ENCODE measurements at places on chromosomes 11 and 22.

GRCh38 chr22:46240506-46240905, 9.6 kb downstream of the CDPF1 start:
- no peak for DNase-seq

- DNase-seq = no peak
Observed at GRCh38 chr11:72528121-72528520, 93.8 kb upstream of the CLPB start.

- no peak for DNase-seq
Observed at GRCh38 chr22:32617271-32617670, 142.7 kb downstream of the FBXO7 start.

- DNase-seq = no peak
Observed at GRCh38 chr11:85483861-85484260, 143.3 kb downstream of the DLG2 start.

GRCh38 chr11:2143799-2144543, 4.8 kb upstream of the IGF2 start:
- no peak for DNase-seq

GRCh38 chr22:35627267-35628041, 10.3 kb upstream of the MB start:
- DNase-seq = peak; percentile 31

DNA sequence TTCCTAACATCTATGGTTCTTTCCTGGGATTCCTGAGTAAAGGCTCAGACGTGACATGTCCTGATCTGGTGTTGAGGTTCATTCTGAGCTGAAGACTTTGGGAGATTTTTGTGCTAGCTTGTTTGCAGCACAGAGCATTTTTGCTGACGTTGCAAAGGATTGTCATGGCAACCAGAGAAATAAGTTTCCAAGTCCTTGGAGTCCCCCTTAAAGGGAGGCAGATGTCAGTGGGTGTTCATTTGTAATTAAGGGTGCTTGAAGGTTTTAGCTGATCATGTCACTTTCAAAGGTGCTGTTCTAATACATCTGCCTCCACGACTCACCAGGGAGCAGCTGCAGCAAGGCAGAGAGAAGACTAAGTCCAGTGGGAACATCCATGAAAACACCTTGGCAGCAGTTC, 5.4 kb upstream of the SYN3 start:
- DNase-seq = no peak

GRCh38 chr11:96390488-96390792, 627 bp downstream of the JRKL start:
- DNase-seq = no peak

DNA sequence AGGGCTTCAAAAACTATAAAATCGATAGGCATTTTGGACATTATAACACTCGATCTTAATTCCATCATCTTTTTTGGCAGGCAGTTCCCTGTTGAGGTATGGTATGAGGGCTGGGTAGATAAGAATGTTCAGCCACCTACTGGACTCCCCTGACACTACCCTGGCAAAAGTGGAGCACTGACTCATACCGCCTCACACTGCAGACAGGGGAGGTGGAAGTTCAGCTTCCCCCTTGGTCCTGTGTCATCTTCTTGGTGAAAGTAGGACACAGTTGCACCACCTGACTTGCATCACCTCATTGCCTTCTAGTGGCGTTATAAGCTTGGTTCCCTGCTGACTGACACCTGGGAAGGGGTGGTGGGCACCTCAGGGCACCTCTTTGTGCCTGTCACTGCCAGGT, 30.4 kb downstream of the PAAF1 start:
- DNase-seq = no peak
